NCI-H526 treated with DMSO at 0.1 percent for 48 hours (cell line): ENCODE measurements at places on chromosomes 4 and X.
A peak's percentile ranks its signal among the peaks of the same experiment; 100 is the strongest.

DNA sequence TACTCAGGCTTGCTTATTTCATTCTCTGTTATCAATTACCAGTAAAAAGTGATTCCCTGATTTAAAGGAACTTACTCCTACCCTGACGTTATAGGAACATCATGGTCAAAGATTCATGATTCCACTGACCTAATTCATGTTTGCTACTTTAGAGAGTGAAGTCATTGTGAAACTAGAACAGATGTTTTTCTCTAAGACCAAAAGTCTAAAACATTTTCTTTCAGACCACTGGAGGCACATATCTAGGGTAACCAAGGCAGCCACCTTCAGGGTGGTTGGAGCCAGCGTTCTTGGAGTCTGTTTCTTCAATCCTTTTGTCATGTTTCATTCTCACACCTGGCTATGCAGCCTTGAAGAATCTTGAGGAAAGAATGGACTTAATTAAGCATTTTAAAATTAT, 77.8 kb downstream of the GALNTL6 start:
- DNase-seq: no peak

- DNase-seq: no peak
These were observed 371.0 kb downstream of the BCOR start for GRCh38 chrX:39726771-39727170.

DNA sequence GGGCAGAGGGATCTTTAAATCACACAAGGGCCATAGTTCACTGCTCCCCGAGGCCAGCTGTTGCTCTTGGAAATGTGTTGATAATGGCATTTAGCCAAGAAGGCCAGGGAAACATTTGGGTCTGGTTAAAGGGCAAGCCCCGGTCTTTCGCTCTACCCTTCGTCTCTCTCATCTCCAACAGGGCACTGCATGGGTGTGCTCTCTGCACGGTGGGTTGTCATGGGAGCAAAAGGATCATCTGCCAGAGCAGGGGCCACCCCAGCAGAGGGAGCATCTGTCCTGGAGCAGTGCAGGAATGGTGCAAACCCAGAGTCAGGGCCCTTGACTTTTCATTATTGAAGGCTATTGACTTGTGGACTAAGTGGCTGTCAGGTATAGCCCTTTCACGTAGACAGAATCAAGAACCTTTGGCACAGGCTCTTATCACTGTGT, 22.7 kb upstream of the PGRMC2 start:
- DNase-seq: peak; percentile 13

- no peak for DNase-seq
These were observed 225.7 kb upstream of the PSAPL1 start for GRCh38 chr4:7660176-7661039.

GRCh38 chr4:124478470-124478869, 234.1 kb downstream of the ANKRD50 start:
- no peak for DNase-seq

- DNase-seq: peak; percentile 1
These were observed 40.5 kb upstream of the OGT start for GRCh38 chrX:71492231-71493065.

- DNase-seq: no peak
These were observed 12.6 kb upstream of the CCNQ start for GRCh38 chrX:153611298-153612095.

DNA sequence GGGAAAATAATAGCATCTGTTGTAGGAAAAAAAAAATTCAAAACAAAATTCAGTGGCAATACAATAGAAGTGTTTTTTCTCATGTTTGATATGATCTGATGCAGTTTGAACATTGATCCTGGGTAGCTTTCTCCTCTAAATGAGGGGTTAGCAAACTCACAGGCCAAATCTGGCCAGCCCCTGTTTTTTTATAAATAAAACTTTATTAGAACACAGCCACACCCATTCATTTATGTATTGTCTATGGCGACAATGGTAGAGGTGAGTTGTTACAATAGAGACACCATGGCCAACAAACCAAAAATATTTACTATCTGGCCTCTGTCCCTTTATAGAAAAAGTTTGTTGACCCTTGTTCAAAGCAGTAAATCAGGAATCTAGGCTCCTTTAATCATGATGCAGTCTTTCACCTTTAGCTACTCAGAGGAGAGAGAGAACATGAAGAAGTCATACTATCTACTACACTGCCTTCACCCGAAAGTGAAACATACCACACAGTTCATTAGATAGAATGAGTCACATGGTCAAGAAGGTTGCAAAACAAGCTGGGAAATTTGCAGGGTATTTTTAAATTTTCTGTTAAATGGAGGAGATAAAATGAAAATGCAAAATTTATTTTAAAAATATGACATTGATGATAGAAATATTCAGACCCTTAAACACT, 186.6 kb upstream of the MAOA start:
- DNase-seq: no peak

- no peak for DNase-seq
These were observed 2.8 kb upstream of the CPLX1 start for GRCh38 chr4:828641-829271.

- DNase-seq: no peak
These were observed 33.0 kb upstream of the TTC29 start for GRCh38 chr4:146978641-146979040.

GRCh38 chr4:1731180-1731579, 9.9 kb downstream of the TACC3 start:
- DNase-seq: no peak

GRCh38 chr4:138317175-138317748, 75.1 kb upstream of the SLC7A11 start:
- no peak for DNase-seq

DNA sequence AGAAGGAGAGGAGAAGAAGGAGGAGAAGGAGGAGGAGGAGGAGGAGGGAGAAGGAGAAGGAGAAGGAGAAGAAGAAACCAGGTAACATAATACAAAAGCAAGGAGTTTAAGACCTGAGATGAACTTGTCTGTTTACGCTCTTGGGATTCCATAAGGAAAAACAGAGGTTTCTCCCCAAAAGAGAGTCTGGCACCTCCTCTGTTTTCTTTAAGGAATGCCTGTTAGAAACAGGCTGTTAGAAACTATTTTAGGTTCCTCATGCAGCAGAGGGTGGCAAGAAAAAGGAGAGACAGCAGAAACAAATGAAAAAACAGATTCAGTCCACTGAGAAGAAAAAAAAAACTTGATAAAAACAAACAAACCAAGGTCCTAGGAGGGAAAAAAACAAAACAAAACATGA, 10.3 kb upstream of the FHDC1 start:
- no peak for DNase-seq

DNA sequence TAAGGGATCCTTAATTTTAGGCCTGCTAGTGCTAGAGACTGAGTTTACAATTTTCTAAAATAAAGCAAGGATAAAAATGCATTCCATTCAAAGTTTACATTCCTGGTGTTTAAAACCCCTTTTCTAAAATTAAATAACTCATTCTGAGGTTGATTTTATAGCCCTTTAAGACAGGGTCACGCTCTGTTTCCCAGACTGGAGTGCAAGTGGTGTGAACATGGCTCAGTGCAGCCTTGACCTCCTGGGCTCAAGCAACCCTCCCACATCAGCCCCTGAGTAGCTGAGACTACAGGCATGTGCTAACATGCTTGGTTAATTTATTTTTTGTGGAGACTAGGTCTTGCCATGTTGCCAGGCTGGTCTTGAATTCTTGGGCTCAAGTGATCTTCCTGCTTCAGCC, 6.8 kb upstream of the CDKL2 start:
- DNase-seq: no peak

GRCh38 chrX:85024562-85024961, 20.9 kb downstream of the APOOL start:
- no peak for DNase-seq

- DNase-seq: no peak
These were observed 227.0 kb downstream of the CPE start for GRCh38 chr4:165605811-165606210.

GRCh38 chr4:110675426-110675825, 52.5 kb upstream of the PITX2 start:
- no peak for DNase-seq

DNA sequence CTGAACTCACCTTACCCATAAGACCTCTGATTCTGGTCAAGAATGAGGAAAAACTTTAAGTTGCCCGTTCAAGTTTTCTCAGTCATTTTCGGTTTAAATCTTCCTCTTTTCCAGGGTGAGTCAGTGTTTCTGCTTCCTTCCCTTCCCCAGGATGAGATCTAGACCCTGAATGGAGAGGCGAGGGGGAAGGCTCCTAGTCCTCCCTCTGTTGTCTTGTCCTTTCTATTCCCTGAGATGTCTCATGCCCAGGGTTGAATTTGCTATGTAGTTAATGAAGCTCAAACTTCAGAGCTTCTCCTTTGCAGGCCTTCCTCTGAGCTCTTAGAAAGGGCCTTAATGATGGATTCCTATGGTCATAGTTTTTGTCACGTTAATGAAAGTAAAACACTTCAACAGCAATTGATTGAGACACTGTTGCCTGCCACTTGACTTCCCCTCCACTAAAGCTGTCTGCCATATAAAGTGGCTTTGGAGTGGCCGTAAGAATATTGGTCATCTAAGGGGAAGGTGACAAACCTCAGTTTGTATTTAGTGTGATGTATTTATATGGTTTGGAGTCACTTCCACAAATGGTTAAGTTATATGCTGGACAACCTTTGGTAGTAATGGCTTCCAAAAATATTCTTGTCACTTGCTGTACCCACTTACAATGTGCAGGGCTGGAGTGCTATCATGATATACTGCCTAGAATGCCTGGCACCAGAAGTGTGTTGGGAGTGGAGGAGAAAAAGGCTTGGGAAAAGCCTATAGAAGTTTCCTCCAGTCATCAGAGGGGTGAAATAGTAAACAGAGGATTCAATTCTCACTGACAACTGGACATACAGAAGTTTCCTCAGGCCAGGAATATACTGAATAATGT, 24.3 kb upstream of the GPRIN3 start:
- no peak for DNase-seq

DNA sequence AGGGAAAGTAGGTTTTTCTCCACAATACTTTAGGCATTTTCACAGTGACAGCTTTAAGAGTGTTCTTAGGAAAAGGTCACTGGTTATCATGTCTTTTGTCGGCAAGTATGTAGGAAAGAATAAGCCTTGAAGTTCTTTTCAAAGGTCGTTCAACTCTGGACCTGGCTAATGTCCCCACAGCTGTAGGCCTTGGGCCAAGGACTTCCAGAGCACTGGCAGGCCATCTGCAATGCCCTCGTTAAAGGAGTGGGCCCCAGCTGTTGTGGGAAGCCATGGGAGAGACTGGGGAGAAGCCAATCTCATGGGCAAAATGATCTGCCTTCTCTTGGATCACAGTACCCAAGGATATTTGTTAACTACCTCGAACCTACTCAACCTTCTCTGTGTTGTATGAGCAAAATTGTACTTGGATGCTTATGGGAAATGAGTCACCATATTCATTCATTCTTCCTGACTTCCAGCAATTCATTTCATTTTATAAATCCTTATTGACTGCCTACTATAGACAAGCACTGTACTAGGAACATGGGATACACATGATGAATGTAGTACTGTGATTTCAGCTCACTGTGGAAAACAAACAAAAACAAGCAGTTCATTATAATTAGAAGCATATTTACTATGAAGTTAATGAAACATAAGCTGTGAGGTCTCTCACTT, 141.1 kb upstream of the KIT start:
- no peak for DNase-seq

- no peak for DNase-seq
These were observed 6.5 kb downstream of the ATP5ME start for GRCh38 chr4:667545-667925.

DNA sequence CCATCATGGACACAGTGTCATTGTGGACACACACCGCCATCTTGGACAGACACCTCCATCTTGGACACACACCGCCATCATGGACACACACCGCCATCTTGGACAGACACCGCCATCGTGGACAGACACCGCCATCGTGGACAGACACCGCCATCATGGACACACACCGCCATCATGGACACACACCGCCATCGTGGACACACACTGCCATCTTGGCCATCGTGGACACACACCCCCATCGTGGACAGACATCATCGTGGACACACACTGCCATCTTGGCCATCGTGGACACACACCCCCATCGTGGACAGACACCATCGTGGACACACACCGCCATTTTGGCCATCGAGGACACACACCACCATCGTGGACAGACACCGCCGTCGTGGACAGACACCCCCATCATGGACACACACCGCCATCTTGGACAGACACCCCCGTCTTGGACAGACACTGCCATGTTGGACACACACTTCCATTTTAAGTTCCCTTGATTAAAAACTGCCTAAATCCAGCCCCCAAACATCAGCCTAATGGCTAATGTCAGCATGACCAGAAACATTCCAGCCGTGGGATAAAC, 9.1 kb downstream of the ASMTL start:
- no peak for DNase-seq

DNA sequence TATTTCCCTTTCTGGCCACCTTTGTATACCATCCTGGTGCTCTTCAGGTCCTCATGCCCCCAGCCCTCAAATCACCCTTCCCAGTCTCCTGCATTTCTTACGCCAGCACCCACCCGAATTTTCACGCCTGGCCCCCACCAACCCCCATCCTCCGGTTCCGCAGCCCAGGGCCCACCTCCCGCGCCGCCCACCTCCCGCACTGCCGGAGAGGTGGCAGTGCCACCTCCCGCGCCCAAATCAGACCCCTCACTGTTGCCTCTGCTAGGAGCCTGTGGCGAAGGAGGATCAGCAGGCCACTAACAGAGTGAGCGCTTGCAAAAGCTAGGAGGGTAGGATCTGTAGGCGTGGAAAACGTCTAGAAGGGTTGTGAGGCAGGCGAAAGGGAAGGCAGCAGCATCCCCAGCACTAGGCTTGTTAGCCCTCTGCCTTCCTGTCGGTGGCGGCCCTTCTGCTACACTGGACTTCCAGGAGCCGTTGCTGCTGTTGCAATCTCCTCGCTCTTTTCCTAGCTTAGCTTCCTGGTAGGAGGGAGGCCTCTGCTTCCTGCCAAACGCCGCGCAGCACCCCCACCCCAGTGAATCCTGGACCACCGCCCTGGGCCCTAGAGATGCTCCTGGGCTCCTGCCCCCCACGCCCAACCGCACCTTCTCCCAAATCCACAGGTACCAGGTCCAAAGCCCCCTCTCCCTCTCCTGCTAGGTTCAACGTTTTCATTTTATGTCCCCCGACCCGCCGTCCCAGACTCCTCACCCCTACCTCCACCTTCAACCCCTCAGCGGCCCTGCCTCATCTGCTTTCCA, 51.0 kb downstream of the SPIN2B start:
- no peak for DNase-seq

GRCh38 chrX:9315086-9315485, 149.8 kb upstream of the TBL1X start:
- no peak for DNase-seq

DNA sequence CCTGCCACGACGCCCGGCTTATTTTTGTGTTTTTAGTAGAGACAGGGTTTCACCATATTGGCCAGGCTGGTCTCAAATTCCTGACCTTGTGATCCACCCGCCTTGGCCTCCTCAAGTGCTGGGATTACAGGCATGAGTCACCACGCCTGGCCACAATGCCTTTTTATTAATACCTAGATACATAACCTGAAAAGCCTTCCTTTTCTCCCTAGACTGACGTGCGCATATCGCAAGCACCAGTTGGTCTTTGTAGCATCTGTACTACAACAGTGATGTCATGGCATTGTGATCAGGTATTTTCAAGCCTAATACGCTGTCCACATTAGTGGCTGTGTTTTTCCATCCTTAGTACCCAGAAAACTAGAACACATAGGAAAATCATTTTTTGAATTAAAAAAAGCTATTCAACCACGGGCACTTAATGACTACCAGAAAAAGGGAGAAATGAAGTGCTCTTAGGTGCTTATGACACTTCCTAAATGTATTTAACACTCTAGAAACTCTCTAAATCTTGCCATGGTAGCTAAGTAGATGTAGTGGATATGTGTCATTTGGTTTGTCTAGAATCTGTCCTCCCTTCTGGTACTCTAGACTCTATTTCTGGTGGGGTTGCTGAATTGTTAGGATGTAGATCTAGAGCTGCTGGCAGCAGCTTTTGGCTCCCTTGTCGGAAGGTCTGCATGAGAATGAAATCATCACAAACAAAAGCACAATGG, 707.8 kb downstream of the STIM2 start:
- DNase-seq: no peak
